ENCODE measurements at places on chromosomes 6 and 20. TPM values are rescaled to one million over a fixed set of nuclear protein-coding genes. Genes with fewer than 3 reads are reported as not detected.

GRCh38 chr6:116405138-116405537 is 34.4 kb downstream of the DSE start:
- DNase-seq: no peak
- no peaks in the 10 kb centered on the region for H3K27me3 ChIP-seq
- peak overlapping the region; percentile 30 for H3K4me3 ChIP-seq
- peaks cover 65% of the 10 kb centered on the region for H3K4me1 ChIP-seq
- peak overlapping the region; percentile 85 for H3K27ac ChIP-seq

DNA sequence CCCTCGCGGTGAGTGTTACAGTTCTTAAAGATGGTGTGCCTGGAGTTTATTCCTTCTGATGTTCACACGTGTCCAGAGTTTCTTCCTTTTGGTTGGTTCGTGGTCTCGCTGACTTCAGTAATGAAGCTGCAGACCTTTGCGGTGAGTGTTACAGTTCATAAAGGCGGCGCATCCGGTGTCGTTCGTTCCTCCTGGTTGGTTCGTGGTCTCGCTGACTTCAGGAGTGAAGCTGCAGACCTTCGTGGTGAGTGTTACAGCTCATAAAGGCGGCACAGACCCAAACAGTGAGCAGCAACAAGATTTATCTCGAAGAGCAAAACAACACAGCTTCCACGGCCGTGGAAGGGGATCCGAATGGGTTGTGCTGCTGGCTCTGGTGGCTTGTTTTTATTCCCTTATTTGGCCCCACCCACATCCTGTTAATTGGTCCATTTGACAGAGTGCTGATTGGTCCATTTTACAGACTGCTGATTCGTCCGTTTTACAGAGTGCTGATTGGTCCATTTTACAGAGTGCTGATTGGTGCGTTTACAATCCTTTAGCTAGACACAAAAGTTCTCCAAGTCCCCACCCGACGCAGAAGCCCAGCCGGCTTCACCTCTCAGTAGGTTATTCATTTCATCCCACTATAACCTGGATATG is 48.2 kb upstream of the ARG1 start:
- H3K27ac ChIP-seq: no peak overlapping the region
- H3K4me3 ChIP-seq: no peak overlapping the region
- DNase-seq: no peak
- H3K27me3 ChIP-seq: no peaks in the 10 kb centered on the region
- no peaks in the 10 kb centered on the region for H3K36me3 ChIP-seq
- no peaks in the 10 kb centered on the region for H3K4me1 ChIP-seq

- no peaks in the 10 kb centered on the region for H3K36me3 ChIP-seq
- H3K4me3 ChIP-seq: peak overlapping the region; percentile 31
- peak overlapping the region; percentile 94 for H3K27ac ChIP-seq
- peaks cover 89% of the 10 kb centered on the region for H3K4me1 ChIP-seq
- DNase-seq: no peak
Measured at GRCh38 chr20:57693002-57693582, 16.7 kb downstream of the PMEPA1 start.

- peaks cover 5% of the 10 kb centered on the region for H3K4me1 ChIP-seq
- H3K4me3 ChIP-seq: no peak overlapping the region
- no peak for DNase-seq
- no peaks in the 10 kb centered on the region for H3K36me3 ChIP-seq
- H3K27me3 ChIP-seq: no peaks in the 10 kb centered on the region
Measured at GRCh38 chr6:14068133-14068532, 49.4 kb upstream of the CD83 start.

DNA sequence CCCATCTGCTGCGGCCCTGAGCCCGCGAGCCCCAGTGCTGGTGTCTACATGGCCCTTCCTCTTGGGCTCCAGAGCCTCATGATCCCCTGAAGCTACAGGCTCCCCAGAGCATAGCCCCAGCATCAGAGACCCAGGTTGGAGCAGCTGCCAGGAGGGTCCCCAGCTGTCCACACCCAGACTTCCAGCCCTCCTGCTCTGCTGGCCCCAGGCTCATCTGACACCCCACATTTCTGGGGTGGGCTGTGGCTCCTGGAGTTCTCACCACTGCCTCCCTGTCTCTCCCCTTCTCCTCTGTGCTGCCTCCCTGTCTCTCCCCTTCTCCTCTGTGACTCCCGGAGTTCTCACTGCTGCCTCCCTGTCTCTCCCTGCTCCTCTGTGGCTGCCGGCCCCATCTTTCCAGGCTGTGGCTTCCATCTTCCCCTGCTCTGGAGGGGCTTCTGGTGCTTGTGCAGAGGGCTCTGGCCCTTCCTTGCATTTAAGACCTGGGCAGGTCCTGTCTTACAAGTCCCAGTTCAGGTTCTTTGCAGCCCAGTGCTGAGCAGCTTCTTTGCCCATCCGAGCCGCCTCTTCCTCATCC is 108.1 kb downstream of the ERMARD start:
- H3K36me3 ChIP-seq: no peaks in the 10 kb centered on the region
- peaks cover 2% of the 10 kb centered on the region for H3K27me3 ChIP-seq
- H3K27ac ChIP-seq: no peak overlapping the region
- no peaks in the 10 kb centered on the region for H3K4me1 ChIP-seq

- H3K4me3 ChIP-seq: no peak overlapping the region
- no peaks in the 10 kb centered on the region for H3K27me3 ChIP-seq
- H3K27ac ChIP-seq: peak overlapping the region; percentile 7
- DNase-seq: no peak
Measured at GRCh38 chr20:35856866-35857265, 85.1 kb downstream of the PHF20 start.

- peaks cover 38% of the 10 kb centered on the region for H3K4me1 ChIP-seq
- peak overlapping the region; percentile 13 for H3K4me3 ChIP-seq
- H3K36me3 ChIP-seq: peaks cover 3% of the 10 kb centered on the region
- peak overlapping the region; percentile 47 for H3K27ac ChIP-seq
Measured at GRCh38 chr20:32528171-32528891, 56.8 kb downstream of the NOL4L start.

- H3K4me3 ChIP-seq: no peak overlapping the region
- no peaks in the 10 kb centered on the region for H3K36me3 ChIP-seq
- no peaks in the 10 kb centered on the region for H3K4me1 ChIP-seq
- no peak overlapping the region for H3K27ac ChIP-seq
Measured at GRCh38 chr6:73746787-73747186, 50.8 kb downstream of the CD109 start.

GRCh38 chr20:58431134-58431533 is 42.1 kb downstream of the VAPB start:
- H3K4me1 ChIP-seq: no peaks in the 10 kb centered on the region
- no peak overlapping the region for H3K27ac ChIP-seq
- no peaks in the 10 kb centered on the region for H3K27me3 ChIP-seq
- peaks cover 21% of the 10 kb centered on the region for H3K36me3 ChIP-seq

Gene FERMT1
- 24.7 TPM for total RNA-seq

Gene C6orf118
- total RNA-seq: not detected

Gene RRAGD
- total RNA-seq: 5.6 TPM

Gene CCN5
- total RNA-seq: not detected

Data from mesothelial cell of epicardium (in vitro differentiated cells).